ENCODE measurements at places on chromosomes 3 and 15. TPM values are rescaled to one million over a fixed set of nuclear protein-coding genes. Genes with fewer than 3 reads are reported as not detected.

DNA sequence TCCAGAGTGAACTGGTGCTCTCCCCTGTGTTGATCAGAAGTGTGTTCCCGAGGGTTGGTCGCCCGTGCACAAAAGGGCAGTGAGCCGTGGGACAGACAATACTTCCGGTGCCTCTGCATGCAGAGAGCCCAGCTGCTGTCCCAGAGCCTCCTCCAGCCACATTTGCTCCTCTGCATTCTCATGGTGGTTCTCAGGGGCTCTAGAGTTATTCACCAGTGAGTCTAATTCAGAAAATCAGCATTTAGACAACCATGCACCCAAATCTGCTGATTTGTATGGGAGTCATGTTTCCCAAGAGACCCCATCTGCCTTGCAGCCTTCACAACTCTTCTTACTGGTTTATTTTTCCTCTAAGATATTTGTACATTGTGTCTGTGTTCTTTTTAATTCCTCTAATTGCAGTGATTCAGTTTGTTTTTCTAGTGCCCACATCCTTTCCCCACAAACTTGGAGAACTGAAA lies 107.0 kb upstream of the SPRED1 start:
- DNase-seq = no peak

GRCh38 chr15:89211678-89212170 lies 9.7 kb downstream of the RLBP1 start:
- DNase-seq = no peak

GRCh38 chr15:91031796-91032195 lies 9.4 kb upstream of the VPS33B start:
- no peak for DNase-seq

GRCh38 chr3:153180860-153181372 lies 18.9 kb downstream of the RAP2B start:
- DNase-seq = no peak

The CELSR3 gene
- 7.5 TPM for total RNA-seq

The AMIGO3 gene
- not detected for total RNA-seq

The DPPA2 gene
- not detected for total RNA-seq

The SPSB4 gene
- not detected for total RNA-seq

- peak; percentile 26 for DNase-seq
Measured at GRCh38 chr3:32257641-32258438, 19.4 kb downstream of the CMTM8 start.

GRCh38 chr3:30933478-30934207 lies 39.2 kb upstream of the GADL1 start:
- no peak for DNase-seq

DNA sequence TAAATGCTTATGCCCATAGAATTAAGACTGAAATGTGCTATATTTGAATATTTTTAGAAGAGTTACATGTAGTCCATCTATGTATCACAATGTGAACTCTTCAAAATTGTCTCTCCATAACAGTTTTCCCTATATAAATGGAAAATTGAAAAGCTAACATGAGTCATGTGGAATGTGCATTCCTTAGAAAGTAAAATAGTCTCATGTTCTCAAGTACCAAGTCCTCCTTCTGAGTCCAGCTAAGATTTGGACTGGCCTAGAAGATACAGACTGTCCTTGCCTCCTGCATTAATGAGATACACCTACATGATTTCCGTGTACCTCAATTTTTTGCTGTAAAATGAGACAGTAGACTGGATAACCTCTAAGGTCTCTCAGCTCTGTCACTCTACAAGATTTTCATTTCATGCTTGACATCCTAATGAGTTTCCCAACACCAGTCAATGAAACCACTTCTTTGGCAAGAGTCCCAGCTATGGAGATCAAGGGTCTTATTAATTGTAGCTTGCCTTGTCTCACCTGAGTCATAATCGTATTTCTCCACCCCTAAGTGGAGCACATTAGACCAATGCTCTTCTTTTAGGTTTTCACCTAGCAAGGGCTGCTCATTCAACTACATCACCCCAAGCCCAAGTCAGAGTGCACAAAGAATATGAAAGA lies 350.6 kb upstream of the IL12A start:
- no peak for DNase-seq

The SOX2 gene
- not detected for total RNA-seq

DNA sequence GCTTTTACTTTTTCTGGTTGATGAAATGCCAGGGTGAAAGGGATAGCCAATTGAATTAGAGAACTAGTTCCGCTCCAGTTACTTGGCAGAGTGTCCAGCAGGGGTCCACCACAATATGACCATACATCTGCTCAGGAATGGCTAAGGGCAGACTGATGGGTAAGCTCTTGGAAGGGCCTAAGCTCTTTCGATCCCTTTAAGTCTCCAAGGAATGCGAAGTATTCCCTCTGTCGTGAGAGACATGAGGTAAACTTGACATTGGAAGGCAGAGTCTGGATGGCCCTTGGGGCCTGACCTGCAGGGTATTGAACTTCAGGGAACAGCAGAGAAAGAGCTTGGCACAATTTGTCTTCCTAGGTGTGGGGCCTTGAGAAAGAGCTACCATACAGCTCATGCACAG lies 805.8 kb downstream of the PLOD2 start:
- DNase-seq = no peak

DNA sequence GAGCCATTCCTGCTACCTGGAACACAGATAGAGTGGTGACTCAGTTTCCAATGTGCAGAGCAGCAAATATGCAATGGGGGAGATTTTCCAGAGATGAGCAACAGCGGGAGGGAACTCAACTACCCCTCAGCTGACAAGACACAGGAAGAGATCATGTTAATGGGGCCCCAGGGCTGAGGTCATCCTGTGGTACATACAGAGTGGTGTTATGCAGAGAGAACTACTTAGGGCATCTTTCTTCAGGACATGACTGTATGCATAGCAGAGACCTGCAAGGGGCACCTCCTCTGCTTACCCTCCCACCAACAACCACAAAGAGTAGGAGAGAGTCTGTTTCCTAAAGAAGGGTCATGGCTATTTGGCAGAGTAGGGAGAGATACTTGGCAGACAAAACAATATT lies 6.8 kb upstream of the TBC1D5 start:
- DNase-seq = peak; percentile 48

The GRIP2 gene
- not detected for total RNA-seq

DNA sequence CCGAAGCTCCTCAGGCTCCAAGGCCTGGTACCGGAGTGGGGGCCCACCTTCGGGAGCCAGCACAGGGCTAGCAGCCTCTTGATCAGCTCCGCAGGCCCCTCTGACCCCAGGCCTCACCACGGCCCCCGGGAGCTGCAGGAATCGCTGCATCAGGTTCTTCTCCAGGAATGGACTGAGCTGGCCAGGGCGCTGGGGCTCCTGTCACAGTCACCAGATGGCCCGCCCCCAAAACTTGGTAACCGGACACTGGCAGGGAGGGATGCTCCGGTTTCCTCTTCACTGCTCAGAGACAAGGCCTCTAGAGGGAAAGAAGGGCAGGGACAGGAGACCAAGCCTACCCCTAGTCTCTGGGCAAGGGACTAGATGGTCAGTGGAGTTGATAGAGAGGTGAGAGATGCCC lies 9.9 kb downstream of the AP3B2 start:
- DNase-seq = no peak

GRCh38 chr3:63442918-63443317 lies 164.8 kb downstream of the SYNPR start:
- DNase-seq = no peak

GRCh38 chr3:128011140-128011539 lies 41.1 kb upstream of the SEC61A1 start:
- peak; percentile 38 for DNase-seq

DNA sequence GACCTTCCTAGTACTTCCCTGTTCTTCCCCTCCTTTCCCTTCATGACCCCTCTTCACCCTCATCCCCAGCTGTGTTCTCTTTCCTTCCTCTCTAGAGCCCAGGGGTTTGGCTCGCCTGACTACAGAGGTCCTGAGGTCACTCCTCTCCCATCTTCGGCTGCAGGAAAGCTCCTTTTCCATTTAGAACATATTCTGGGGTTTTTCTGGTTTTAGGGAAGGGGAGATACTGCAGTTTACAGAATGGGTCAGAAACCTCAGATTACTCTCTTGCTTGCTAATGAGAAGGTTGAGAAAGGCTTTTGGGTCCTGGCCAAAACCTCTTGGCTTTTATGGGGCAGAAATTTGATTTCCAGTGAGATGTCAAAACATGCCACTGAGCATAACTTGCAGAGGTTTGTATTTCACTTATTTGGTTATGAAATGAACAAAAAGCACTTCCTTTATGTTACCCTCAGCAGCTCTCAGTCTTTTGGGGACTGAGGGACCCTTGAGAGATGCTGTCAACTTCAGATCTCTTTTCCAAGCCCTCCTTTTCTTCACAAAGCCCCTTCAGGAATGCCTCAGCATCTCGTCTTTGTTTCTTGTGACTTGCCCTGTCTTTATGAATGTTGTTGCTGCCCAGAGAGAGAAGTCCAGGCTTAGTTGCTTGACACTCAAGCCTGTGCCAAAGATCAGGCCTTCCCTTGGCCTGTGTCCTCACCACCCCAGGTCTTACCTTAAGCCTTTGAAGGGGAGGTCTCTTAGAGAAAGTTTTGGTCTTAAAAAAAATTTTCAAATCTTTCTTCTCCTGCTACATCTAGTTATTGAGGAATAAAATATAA lies 121.7 kb upstream of the TPM1 start:
- no peak for DNase-seq

Data from activated CD4-positive, alpha-beta memory T cell treated with anti-CD3 and anti-CD28 coated beads for 36 hours (primary cell).